ENCODE measurements at places on chromosomes 12 and 14. TPM values are rescaled to one million over a fixed set of nuclear protein-coding genes. Genes with fewer than 3 reads are reported as not detected.
A peak's percentile ranks its signal among the peaks of the same experiment; 100 is the strongest.

DNA sequence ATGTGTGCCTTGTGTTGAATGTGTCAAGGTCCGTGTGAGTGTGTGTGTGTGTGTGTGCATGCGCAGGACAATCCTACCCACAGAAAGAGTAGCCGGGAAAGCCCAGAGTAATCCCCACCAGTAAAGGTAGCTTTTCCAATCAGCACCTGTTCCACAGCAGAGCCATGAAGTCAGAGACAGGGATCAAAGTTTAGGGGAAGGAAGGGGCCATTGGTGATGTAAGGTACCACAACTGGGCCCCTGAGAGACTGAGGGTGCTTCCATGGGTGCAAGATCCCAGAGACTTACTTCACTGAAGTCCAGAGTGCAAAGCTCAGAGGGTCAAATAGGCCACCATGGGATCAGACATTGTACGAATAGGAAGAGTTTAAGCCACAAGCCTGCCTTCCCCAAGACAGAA, 20.5 kb downstream of the OR10P1 start:
- H3K36me3 ChIP-seq: no peaks in the 10 kb centered on the region
- peaks cover 17% of the 10 kb centered on the region for H3K4me1 ChIP-seq
- H3K27ac ChIP-seq: peak overlapping the region; percentile 33
- H3K4me3 ChIP-seq: no peak overlapping the region
- H3K27me3 ChIP-seq: no peaks in the 10 kb centered on the region

- H3K27ac ChIP-seq: no peak overlapping the region
- no peaks in the 10 kb centered on the region for H3K4me1 ChIP-seq
- no peaks in the 10 kb centered on the region for H3K27me3 ChIP-seq
- no peak for DNase-seq
- H3K36me3 ChIP-seq: no peaks in the 10 kb centered on the region
Measured at GRCh38 chr14:71086567-71086966, 179.3 kb downstream of the PCNX1 start.

DNA sequence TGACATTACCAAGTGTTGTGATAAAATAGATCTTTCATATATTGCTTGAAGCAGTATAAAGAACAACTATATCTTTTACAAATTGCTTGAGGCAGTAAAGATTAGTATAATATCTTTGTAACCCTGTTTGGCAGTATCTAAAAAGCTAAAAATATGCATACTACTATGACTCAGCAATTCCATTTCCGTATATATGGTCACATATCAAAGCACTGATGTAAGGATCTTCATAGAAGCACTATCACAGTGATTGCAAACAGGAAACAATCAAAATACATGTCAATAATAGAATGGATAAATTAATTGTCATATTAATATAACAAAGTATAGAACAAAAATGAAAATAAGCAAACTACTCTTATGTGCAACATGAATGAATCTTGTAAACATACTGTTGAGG, 158.4 kb upstream of the IGF1 start:
- no peaks in the 10 kb centered on the region for H3K27me3 ChIP-seq
- H3K4me3 ChIP-seq: no peak overlapping the region
- DNase-seq: no peak
- H3K4me1 ChIP-seq: no peaks in the 10 kb centered on the region
- no peaks in the 10 kb centered on the region for H3K36me3 ChIP-seq
- H3K27ac ChIP-seq: no peak overlapping the region

DNA sequence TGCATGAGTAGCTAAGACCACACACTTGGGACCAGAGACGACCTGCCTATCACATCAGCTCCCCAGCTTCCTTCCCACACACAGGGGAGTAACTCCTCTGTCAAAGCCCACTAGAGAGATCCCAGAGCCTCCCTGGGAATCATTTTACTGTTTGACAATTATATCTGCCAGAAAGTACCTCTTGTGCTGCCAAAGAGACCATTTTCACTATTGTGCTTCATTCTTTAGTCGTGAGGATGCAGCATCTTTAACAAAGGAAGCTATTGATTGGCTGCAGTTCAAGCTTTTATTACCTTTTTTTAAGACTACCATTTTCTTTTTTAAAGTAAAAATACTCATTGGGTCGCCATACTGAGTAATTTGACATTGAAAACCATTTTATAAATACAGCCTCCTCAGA, 194.5 kb upstream of the RGS6 start:
- H3K27ac ChIP-seq: no peak overlapping the region
- no peak for DNase-seq
- H3K4me3 ChIP-seq: no peak overlapping the region
- no peaks in the 10 kb centered on the region for H3K36me3 ChIP-seq
- no peaks in the 10 kb centered on the region for H3K27me3 ChIP-seq
- H3K4me1 ChIP-seq: no peaks in the 10 kb centered on the region

- H3K36me3 ChIP-seq: peaks cover 22% of the 10 kb centered on the region
- no peak overlapping the region for H3K4me3 ChIP-seq
- no peaks in the 10 kb centered on the region for H3K27me3 ChIP-seq
- peaks cover 7% of the 10 kb centered on the region for H3K4me1 ChIP-seq
Measured at GRCh38 chr12:2832550-2833127, 2.2 kb downstream of the NRIP2 start.

DNA sequence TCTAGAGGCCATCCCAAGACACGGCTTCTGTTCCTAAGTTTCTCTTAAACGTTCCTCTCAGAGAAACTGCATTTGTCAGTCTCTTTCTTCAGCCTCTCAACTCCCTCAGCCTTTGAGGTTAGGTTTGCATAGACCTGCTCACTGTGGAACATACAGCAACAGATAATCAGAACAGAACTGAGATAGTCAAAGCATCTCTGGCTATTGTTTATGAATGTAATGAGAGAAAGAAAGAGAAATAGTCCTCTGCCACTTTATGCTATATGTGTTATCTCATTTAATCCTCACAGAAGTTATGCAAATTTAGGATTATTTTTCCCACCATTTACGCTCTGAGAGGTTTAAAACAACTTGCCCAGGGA, 190.6 kb downstream of the PHLDA1 start:
- no peaks in the 10 kb centered on the region for H3K27me3 ChIP-seq
- no peak for DNase-seq
- H3K4me3 ChIP-seq: no peak overlapping the region
- H3K4me1 ChIP-seq: peaks cover 9% of the 10 kb centered on the region

DNA sequence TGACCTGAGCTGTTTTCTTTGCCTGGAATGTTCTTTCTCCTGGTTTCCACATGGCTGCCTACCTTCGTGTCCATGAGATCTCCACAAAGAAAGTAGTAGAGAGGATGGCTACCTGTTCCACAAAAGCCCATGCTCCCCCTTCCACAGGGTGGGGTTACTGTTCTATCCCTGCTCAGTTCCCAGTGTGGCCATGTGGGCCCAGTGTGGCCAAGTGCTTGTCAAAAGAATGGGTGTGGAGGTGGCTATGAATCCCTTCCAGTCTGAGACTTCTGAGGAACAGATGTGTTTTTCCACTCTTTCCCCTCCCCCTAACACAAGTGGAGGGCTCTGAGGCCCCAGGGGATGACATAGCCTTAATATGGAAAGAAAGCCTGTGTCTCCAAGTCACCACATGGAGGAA, 26.2 kb upstream of the HSP90B1 start:
- H3K27ac ChIP-seq: no peak overlapping the region
- no peaks in the 10 kb centered on the region for H3K27me3 ChIP-seq
- no peaks in the 10 kb centered on the region for H3K4me1 ChIP-seq
- no peaks in the 10 kb centered on the region for H3K36me3 ChIP-seq
- DNase-seq: no peak

DNA sequence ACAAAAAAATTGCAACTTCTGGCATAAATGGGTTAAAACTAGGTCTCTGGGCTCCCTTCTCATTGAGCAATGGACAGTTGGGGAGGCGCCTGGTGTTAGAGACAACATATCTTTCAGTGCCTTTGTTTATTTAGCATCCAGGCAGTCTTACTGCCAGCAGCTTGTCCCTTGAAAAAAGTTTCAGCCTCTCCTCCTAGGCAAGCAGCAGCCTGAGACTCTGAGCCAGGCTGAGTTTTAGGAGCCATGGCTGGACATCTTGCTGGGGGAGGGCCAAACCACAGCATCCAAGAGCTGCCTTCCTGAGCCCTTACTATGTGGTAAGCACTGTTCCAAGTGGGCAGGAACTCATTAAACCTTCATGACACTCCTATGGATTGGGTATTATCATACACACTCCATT, 10.1 kb upstream of the JDP2 start:
- DNase-seq: no peak
- no peaks in the 10 kb centered on the region for H3K4me1 ChIP-seq
- no peak overlapping the region for H3K4me3 ChIP-seq
- H3K27ac ChIP-seq: no peak overlapping the region
- H3K36me3 ChIP-seq: no peaks in the 10 kb centered on the region

The CCDC91 gene
- polyA plus RNA-seq: 51.6 TPM

The KLRC4 gene
- polyA plus RNA-seq: not detected

DNA sequence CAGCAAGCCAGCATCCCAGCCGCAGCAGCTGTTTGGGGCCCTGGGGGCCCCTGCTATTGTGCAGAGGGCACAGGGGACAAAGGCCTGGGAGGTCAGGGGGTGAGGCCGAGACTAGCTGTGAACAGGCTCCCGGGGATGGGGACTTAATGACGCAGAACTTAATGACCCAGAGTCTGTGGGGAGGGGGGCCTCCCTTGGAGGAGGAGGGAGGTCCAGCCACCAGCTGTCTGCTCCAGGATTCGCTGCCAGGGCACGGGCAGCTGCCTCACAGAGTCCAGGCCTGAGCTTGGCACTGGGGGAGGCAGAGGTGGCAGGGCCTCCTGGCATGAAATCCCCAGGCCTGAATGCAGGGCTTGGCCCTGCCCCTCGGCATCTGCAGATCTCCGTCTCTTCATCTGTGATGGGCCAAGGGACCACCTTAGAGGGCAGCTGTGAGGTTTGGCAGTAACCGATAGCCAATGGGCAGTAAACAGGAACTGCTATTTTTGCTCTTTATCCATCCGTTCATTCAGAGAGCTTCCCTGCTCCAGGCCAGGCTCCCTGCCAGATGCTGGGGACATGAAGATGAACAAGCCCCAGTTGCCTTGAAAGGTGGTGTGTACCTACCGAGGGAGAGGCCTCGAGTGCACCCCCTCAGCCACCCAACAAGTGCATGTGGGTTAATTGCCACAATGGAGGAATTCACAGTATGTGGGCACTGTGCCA, 6.7 kb downstream of the FAM222A start:
- no peak overlapping the region for H3K4me3 ChIP-seq
- peak; percentile 79 for DNase-seq
- peak overlapping the region; percentile 81 for H3K27ac ChIP-seq
- H3K36me3 ChIP-seq: no peaks in the 10 kb centered on the region

The RFLNA gene
- 1.9 TPM for polyA plus RNA-seq

GRCh38 chr12:65665817-65666216, 158.5 kb upstream of the HMGA2 start:
- H3K27me3 ChIP-seq: peaks cover 5% of the 10 kb centered on the region
- H3K36me3 ChIP-seq: no peaks in the 10 kb centered on the region
- no peak overlapping the region for H3K4me3 ChIP-seq
- no peaks in the 10 kb centered on the region for H3K4me1 ChIP-seq

DNA sequence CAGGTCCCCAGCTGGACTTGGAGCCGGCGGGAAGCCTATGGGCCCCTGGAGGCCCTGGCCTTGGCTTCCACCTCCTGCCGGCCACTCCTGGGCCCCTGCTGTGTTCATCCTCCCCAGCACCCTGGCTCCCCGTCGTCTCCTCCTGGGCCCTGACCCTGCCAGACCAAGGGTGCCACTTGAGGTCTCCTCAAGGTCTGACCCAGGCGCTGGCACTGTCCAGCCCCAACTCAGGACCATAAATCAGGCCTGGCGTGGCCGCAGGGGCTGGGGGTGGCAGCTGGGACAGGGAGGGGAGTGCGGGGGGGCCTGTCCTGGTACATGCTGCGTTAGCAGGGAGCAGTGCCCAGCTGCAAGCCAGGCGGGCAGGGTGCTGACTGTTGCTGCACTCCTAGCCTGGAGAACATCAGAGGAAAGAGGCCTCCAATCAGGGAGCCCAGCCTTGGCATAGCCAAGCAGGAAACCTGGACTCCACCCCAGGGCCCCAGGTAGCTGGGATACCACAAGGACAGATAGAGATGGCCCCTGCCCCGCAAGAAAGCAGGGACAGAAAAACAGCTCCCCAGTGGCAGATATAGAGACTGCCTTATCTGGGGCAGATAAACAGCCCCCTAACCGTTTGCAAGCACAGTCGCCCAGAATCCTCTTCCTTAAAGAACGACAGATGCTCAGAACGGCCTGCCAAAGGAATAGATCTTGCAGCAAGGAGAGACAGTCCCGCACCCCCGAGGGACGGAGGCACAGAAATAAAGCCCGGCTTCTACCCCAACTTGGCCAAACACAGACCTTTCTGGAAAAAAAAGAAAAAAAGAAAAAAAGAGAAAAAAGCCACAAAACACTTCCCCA, 6.5 kb upstream of the ATG101 start:
- no peaks in the 10 kb centered on the region for H3K27me3 ChIP-seq
- H3K4me3 ChIP-seq: no peak overlapping the region
- peaks cover 40% of the 10 kb centered on the region for H3K4me1 ChIP-seq
- H3K36me3 ChIP-seq: no peaks in the 10 kb centered on the region
- DNase-seq: peak; percentile 70
